ENCODE measurements at places on chromosomes 2 and 18.
A peak's percentile ranks its signal among the peaks of the same experiment; 100 is the strongest.

- no peak for DNase-seq
These were observed 79.4 kb upstream of the SP3 start for GRCh38 chr2:174044556-174044955.

- peak; percentile 11 for DNase-seq
These were observed 964 bp upstream of the GALNT3 start for GRCh38 chr2:165795011-165795410.

DNA sequence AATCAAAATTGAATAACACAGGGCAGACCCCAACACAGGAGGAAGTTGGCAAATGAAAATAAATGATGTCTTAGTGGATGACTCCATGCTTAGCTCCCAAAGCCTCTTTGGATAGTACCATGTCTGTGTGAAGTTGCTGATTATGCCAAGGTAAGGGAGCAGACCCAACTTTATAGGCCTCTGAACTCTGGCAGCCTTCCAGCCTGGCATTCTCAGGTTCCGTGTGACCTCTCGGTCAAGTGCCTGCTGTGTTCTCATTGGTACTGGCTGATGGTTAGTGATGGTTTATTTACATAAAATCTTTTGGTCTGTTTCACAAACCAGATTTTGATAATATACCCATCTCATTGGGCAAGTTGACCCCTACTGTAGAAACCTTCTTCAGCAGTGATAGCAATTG lies 112.2 kb upstream of the TTC39C start:
- DNase-seq, result no peak

GRCh38 chr2:224400886-224401632 lies 848 bp downstream of the FAM124B start:
- DNase-seq, result no peak

Data from A172 (cell line).